D341Med (cell line): ENCODE measurements at places on chromosomes 7 and 10.

- no peak for DNase-seq
Measured at GRCh38 chr7:128681794-128682537, 9.9 kb downstream of the GARIN1A start.

- DNase-seq = no peak
Measured at GRCh38 chr7:102425639-102426267, 7.6 kb upstream of the ORAI2 start.

DNA sequence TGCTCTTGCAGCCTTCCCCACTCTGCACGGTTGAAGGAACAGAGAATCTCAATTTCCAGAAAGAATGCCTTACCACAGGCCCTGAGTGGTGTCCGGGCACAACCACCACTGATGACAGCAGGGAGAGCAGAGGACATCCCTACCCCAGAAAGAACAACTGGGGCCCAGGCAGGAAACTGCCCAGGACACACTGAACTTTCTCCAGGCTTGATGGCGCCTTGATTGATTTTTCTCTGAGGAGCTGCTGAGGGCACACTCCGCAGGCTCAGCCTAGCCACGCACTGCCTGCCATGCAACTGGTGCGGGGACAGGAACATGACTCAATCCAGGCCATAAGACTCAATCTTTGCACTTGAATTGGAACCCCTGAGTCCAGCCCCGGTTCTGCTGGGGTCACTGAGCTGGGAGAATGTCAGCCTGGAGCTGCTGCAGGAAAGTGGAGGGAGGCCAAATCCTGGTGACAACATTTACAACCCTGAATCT lies 5.9 kb downstream of the AKR1B1 start:
- no peak for DNase-seq

DNA sequence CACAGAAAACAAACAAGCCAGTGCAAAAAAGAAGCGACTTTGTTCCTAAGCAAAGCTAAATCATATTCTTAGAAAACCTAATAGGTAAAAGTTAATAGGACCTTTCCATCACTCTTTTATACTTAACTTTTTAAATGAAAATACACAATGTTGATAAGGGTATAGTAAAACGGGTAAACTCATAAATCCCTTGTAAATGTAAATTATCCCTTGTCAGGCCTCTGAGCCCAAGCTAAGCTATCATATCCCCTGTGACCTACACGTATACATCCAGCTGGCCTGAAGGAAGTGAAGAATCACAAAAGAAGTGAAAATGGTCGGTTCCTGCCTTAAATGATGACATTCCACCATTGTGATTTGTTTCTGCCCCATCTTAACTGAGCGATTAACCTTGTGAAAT lies 76.4 kb downstream of the GSAP start:
- no peak for DNase-seq
